ENCODE measurements at places on chromosomes 3 and 15. TPM values are rescaled to one million over a fixed set of nuclear protein-coding genes. Genes with fewer than 3 reads are reported as not detected.

The GRM7 gene
- not detected for total RNA-seq

The MME gene
- 1.9 TPM for total RNA-seq

The CD96 gene
- total RNA-seq: 1.1 TPM

The UTS2B gene
- total RNA-seq: 0.26 TPM
